NCI-H2081 treated with DMSO at 0.1 percent for 48 hours (cell line): ENCODE measurements at places on chromosomes 4 and X.
A peak's percentile ranks its signal among the peaks of the same experiment; 100 is the strongest.

DNA sequence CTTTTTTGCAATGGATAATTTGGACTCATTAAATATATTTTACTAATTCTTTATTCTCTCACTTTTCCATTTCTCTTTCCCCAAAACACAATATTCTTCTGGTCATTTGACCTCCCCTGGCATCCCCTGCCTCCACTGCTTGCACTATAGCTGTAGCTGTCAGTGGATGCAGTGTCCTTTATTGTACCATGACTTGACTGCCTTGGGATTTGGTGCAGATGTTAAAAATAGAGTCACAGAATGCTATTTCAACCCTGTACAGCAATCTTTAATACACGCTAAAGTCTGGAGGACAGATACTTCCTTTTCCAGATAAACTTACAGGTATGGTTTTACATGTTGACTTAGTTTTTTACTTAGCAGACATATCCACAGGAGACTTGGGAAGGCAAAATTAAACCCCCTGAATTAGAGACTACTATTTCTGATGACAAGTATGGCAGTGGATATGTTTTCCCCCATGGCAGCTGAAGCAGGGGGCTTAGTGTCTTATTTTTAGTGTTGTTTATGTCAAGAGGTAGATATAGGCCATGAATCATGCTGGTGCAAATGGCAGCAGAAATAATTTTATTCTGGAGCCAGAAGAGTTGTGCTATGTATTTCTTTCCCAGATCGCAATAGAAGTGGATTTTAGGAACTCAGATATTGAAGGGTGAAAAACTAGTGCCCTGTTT, 461.4 kb downstream of the NAF1 start:
- DNase-seq, result no peak

DNA sequence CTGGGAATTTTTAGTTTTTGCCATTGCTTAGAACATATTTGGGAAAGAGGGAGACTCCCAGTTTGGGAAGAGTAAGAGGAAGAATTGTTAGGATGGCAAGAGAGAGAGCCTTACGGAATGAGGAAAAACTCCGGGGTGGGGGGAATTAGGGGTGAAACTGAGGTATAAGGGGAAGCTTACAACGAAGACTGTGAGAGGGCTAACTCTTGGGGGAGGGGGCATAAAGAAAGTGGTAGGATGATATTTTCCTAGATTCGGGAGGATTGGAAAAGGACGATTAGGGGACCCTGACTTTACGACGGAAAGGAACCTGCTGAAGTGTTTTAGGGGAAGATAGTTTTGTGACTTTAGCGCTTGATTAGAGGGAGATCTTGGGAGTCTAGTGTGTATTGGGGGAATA, 86.2 kb upstream of the HPRT1 start:
- no peak for DNase-seq

GRCh38 chr4:39785083-39785482, 87.1 kb downstream of the UBE2K start:
- no peak for DNase-seq

- DNase-seq, result no peak
Measured at GRCh38 chr4:80005863-80006262, 67.2 kb downstream of the ANTXR2 start.

- no peak for DNase-seq
Measured at GRCh38 chrX:41529221-41529620, 82.1 kb downstream of the NYX start.

DNA sequence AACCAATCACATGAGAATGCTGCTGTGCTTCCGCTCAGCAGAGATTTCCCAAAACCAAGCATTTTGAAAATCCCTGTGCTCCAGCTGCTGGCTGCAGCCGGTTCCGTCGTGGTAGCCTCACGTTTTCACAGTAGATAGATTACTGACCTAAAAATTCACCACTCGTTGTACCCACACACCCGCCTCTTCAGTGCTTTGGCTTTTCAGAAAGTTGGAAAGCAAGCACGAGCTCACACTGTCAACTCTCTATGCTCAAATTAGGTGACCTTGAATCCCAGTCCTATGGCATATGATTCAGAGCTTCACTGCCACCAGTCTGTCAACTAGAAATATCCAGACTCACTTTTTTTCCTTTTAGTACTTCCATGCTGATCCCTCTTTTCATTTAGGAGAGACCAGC, 168.9 kb downstream of the DCTD start:
- DNase-seq, result no peak

GRCh38 chr4:149999485-150000074, 78.7 kb upstream of the DCLK2 start:
- peak; percentile 22 for DNase-seq

DNA sequence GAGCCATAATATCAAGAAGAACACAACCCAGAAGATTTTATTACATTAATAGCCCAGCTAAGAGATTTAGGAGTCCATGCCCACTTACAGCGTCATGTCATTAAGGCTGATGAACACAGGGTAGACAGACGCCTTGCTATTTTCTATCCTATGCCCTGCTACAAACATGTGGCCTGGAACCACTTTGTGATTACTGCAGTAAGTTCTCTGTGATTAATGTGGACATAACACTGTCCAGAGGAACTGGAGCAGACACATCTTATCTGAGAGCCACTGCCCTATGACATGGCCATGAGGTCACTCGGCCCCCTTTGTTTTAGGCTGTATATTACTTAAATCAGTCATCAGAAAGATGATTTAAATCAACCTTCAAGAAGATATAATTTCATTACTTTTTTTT, 211.7 kb downstream of the MAML3 start:
- no peak for DNase-seq

DNA sequence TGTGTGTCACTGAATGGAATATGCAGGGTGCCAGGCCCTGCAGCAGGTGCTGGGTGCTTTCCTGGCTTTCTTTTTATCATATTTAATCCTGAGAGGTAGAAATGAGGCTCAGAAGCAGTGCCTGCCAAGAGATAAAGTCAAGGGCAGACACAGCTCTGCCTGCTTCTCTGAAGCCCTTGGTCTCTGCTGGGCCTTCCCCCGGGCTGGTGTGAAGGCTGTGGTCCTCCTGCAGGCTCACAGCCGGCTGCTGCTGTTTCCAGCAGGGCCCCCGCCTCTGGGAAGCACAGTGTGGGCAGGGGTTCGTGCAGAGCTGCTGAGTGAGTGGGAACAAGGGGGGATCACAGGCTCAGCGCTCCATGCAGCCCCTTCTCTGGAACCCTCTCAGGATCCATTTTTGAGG, 49.6 kb downstream of the TBC1D14 start:
- DNase-seq, result no peak

DNA sequence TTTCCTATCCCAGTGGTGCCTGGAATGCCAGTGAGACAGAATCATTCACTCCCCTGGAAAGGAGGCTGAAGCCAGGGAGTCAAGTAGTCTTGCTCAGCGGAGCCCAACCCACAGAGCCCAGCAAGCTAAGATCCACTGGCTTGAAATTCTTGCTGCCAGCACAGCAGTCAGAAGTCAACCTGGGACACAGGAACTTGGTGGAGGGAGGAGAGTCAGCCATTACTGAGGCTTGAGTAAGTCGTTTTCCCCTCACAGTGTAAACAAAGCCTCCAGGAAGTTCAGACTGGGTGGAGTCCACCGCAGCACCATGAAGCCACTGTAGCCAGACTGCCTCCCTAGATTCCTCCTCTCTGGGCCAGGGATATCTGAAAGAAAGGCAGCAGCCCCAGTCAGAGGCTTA, 283.2 kb upstream of the CPEB2 start:
- DNase-seq, result no peak

DNA sequence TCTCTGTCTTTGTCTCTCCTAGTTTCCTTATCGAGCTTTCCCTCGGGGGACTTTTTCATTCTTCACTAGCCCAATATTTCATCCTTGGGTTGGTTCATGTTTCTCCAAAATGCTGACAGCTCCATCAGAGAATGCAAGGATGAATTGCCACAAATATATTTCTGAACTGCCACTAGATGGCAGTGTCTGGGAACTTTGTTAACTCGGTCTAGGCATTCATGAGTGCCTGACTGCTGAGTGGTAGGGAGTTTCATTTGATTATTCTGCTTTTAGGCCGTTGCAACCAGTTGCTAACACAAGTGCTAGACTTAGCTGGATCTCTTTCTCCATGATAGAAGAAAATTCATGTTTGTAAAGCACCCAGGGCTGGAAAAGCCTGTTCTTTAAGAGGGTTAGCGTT, 73.5 kb upstream of the RAP2C start:
- no peak for DNase-seq

DNA sequence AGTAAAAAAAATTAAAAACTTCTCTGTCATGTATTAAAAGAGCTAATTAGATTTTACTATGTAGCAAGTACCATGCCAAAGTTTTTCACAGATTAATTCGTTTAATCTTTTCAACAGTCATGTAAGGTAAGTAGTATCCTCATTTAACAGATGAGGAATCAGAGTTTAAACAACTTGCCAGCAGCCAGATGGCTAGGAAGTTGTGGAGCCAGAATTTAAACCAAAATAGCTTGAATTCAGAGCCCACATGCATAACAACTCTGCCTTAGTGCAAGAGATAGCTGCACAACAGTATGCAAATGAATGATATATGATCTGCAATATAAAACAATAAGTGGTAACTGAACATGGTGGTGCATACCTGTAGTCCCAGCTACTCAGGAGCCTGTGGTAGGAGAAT, 75.3 kb downstream of the NAP1L3 start:
- DNase-seq, result no peak

DNA sequence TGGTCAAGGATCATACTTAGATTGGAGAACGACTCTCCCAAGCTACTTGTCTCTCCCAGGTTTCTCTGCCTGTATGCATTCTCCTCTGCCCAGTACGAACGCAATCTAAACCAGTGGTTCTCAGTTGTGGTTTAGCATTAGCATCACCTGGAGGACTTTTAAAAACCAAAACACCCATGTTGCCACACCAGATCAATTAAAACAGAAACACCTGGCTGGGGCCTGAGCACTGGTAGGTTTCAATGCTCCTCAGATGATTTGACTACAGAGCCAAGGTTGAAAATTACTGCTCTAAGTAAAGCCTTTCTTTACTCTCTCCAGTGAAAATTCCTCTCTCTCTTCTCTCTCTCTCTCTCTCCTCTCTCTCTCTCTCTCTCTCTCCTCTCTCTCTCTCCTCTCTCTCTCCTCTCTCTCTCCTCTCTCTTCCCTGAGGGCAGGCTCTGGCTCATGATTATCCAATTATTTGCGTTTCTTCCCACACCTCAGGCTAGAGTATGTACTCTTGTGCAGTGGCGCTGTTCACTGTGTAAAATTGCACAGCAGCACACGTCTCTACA, 153.7 kb upstream of the FGF13 start:
- no peak for DNase-seq

DNA sequence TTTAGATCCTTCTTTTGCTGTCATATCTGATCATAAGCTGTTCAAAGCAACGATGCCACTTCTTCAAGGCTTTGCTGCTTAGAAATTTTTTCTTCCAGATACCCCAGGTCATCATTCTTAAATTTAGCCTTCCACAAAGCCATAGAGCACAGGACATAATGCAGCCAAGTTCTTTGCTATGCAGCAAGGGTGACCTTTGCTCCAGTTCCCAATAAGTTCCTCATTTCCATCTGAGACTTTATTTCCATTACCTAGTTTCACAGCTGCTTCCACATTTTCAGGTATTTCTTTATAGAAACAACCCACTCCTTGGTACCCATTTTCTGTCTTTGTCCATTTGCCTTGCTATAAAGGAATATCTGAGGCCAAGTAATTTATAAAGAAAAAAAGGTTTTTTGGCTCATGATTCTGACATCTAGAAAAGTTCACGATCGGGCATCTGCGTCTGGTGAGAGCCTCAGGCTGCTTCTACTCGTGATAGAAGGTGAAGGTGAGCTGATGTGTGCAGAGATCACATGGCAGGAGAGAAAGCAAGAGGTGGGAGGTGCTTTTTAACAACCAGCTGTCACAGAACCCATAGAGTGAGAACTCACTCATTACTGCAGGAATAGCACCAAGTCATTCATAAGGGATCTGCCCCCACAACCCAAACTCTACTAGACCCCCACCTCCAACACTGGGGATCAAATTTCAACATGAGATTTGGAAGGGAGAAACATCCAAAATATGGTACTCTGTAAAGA, 11.8 kb upstream of the TASL start:
- DNase-seq, result no peak

- no peak for DNase-seq
Measured at GRCh38 chr4:56752985-56753384, 68.5 kb downstream of the SPINK2 start.
